ENCODE measurements at places on chromosomes 1 and 21. TPM values are rescaled to one million over a fixed set of nuclear protein-coding genes. Genes with fewer than 3 reads are reported as not detected.

Gene SFN
- 0.63 TPM for total RNA-seq

Gene MEX3A
- 69.5 TPM for total RNA-seq

Gene PTPN14
- total RNA-seq = 2.2 TPM

Gene AMIGO1
- 13.1 TPM for total RNA-seq

Gene REN
- total RNA-seq = not detected
